ENCODE measurements at places on chromosomes 3 and 15. TPM values are rescaled to one million over a fixed set of nuclear protein-coding genes. Genes with fewer than 3 reads are reported as not detected.

The SPINK8 gene
- total RNA-seq, result not detected

The WDR73 gene
- 51.1 TPM for total RNA-seq

- peak; percentile 43 for DNase-seq
- no peaks in the 10 kb centered on the region for H3K36me3 ChIP-seq
- no peak overlapping the region for H3K4me3 ChIP-seq
- H3K27me3 ChIP-seq, result peaks cover 29% of the 10 kb centered on the region
- H3K27ac ChIP-seq, result no peak overlapping the region
- H3K4me1 ChIP-seq, result no peaks in the 10 kb centered on the region
Measured at GRCh38 chr15:74228723-74229081, 7.4 kb upstream of the CCDC33 start.

GRCh38 chr3:143240886-143241285 lies 121.3 kb downstream of the CHST2 start:
- H3K36me3 ChIP-seq, result no peaks in the 10 kb centered on the region
- no peaks in the 10 kb centered on the region for H3K4me1 ChIP-seq
- no peak overlapping the region for H3K27ac ChIP-seq
- no peaks in the 10 kb centered on the region for H3K27me3 ChIP-seq
- no peak for DNase-seq

GRCh38 chr3:197296545-197296944 lies 1.9 kb downstream of the DLG1 start:
- DNase-seq, result no peak
- no peaks in the 10 kb centered on the region for H3K27me3 ChIP-seq
- peak overlapping the region; percentile 96 for H3K4me3 ChIP-seq
- no peaks in the 10 kb centered on the region for H3K36me3 ChIP-seq
- peaks cover 5% of the 10 kb centered on the region for H3K4me1 ChIP-seq

DNA sequence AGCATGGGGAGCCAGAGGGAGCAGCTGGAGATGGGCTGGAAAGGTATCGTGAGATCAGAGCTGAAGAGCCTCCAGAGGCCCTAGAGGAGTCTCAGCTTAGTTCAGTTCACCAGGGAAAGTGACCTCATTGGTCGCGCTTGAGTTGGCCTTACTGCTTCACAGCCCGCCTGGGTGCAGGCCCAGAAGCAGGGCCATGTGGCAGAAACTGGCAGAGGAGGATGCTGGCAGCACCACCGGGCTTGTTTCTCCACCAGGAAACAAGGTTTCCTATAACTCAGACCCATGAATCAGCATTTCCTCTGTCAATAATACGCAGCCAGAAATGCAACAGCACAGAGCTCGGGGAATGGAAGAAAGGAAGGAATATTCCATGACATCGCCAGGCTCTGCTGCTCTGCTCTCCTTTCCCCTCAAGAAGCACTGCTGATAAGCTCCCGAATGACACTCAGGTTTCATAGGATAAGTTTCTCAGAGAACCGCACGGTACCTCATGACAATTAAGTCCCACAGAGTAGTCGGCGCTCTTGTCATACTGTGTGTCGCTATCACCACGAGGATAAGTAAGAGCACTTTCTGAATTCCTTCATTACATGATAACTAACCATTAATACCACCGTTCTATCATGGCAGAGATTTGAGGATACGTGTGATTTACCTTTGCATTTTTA lies 147.1 kb upstream of the LPP start:
- no peak for DNase-seq
- no peak overlapping the region for H3K27ac ChIP-seq
- no peaks in the 10 kb centered on the region for H3K4me1 ChIP-seq
- no peaks in the 10 kb centered on the region for H3K36me3 ChIP-seq
- H3K4me3 ChIP-seq, result no peak overlapping the region

Data from fibroblast of lung (primary cell).